ENCODE measurements at places on chromosomes 6 and 20. TPM values are rescaled to one million over a fixed set of nuclear protein-coding genes. Genes with fewer than 3 reads are reported as not detected.

The ZC3H12D gene
- not detected for total RNA-seq

The BPI gene
- not detected for total RNA-seq

The PSORS1C2 gene
- not detected for total RNA-seq

The ADGRB3 gene
- not detected for total RNA-seq

The KCNB1 gene
- not detected for total RNA-seq

The SIRPB1 gene
- 1.6 TPM for total RNA-seq

The L3MBTL3 gene
- 70.3 TPM for total RNA-seq

The FLRT3 gene
- total RNA-seq, result 0.96 TPM

The EFCAB8 gene
- under 0.01 TPM for total RNA-seq

The PRPH2 gene
- 0.48 TPM for total RNA-seq

The ZC2HC1B gene
- not detected for total RNA-seq

The CBFA2T2 gene
- total RNA-seq, result 6.8 TPM

The CYP21A2 gene
- not detected for total RNA-seq

The CLPSL2 gene
- total RNA-seq, result not detected

The SOBP gene
- 3.9 TPM for total RNA-seq

The FKBP1C gene
- 2.9 TPM for total RNA-seq

The SLA2 gene
- not detected for total RNA-seq

The C6orf141 gene
- total RNA-seq, result 30.7 TPM

The CNR1 gene
- 1.3 TPM for total RNA-seq

The MARCKS gene
- total RNA-seq, result 269 TPM

The TCF15 gene
- total RNA-seq, result 0.65 TPM

The NKAIN2 gene
- total RNA-seq, result not detected

The PTGIS gene
- 5.9 TPM for total RNA-seq

The DUSP15 gene
- total RNA-seq, result 0.65 TPM

The IL17F gene
- not detected for total RNA-seq

The SLC17A3 gene
- total RNA-seq, result not detected

The TMEM217 gene
- 19.7 TPM for total RNA-seq

The RNF217 gene
- total RNA-seq, result 24.2 TPM

The BNIP5 gene
- total RNA-seq, result not detected

The GTF2H4 gene
- 18.1 TPM for total RNA-seq

The OR2J2 gene
- total RNA-seq, result not detected

The APCDD1L gene
- 0.38 TPM for total RNA-seq

All from vein endothelial cell (primary cell).